ENCODE measurements at places on chromosomes 4 and X. TPM values are rescaled to one million over a fixed set of nuclear protein-coding genes. Genes with fewer than 3 reads are reported as not detected.

Gene ATP5ME
- 734 TPM for total RNA-seq

Gene ADGRA3
- total RNA-seq = 23.3 TPM

Gene GLUD2
- 1.6 TPM for total RNA-seq

Gene HELT
- total RNA-seq = not detected

Gene DCUN1D4
- total RNA-seq = 46.0 TPM

Gene HS3ST1
- total RNA-seq = 1.2 TPM

Gene NSG1
- total RNA-seq = 2.6 TPM

Gene IL13RA2
- total RNA-seq = 0.54 TPM

Gene SUPT20HL1
- total RNA-seq = not detected

Gene TAF7L
- not detected for total RNA-seq

Gene CT45A1
- total RNA-seq = not detected

Gene TFDP3
- not detected for total RNA-seq

Gene CXCR3
- total RNA-seq = 0.13 TPM

Gene TBC1D1
- 128 TPM for total RNA-seq

Gene NAT8L
- 1.1 TPM for total RNA-seq

Gene CFAP99
- not detected for total RNA-seq

Gene CDK16
- total RNA-seq = 177 TPM

Gene SOD3
- 115 TPM for total RNA-seq

Gene ADGRL3
- total RNA-seq = 15.3 TPM

Gene CLDN34
- total RNA-seq = not detected

Gene DDX60
- 10.8 TPM for total RNA-seq

Gene TEX11
- not detected for total RNA-seq

Gene F8A1
- total RNA-seq = 31.1 TPM

Gene PAGE3
- total RNA-seq = not detected

Gene RHOXF2B
- total RNA-seq = not detected

Gene ACOT9
- total RNA-seq = 72.6 TPM

Gene HTRA3
- 50.8 TPM for total RNA-seq

Gene RNF175
- total RNA-seq = 1.00 TPM

Gene PYURF
- total RNA-seq = 50.8 TPM

Gene NUP62CL
- 1.3 TPM for total RNA-seq

Gene SMIM31
- not detected for total RNA-seq

All from cardiac septum (tissue), 1 donor.